ENCODE measurements at places on chromosomes 7 and 10. TPM values are rescaled to one million over a fixed set of nuclear protein-coding genes. Genes with fewer than 3 reads are reported as not detected.

HOXA10 gene
- 7.5 TPM for total RNA-seq

TRRAP gene
- total RNA-seq = 17.8 TPM

NET1 gene
- 82.4 TPM for total RNA-seq

SLC18A3 gene
- total RNA-seq = not detected

NPY4R2 gene
- total RNA-seq = 15.2 TPM

CHAT gene
- not detected for total RNA-seq

NME8 gene
- not detected for total RNA-seq

C10orf143 gene
- total RNA-seq = 1.2 TPM

STAMBPL1 gene
- total RNA-seq = 40.1 TPM

SEMA3D gene
- total RNA-seq = not detected

CRTAC1 gene
- 1.1 TPM for total RNA-seq

LRRC17 gene
- total RNA-seq = 0.22 TPM

NMT2 gene
- 29.1 TPM for total RNA-seq

ELOVL3 gene
- 0.19 TPM for total RNA-seq

CTNNA3 gene
- not detected for total RNA-seq

CDK1 gene
- 91.7 TPM for total RNA-seq

NEUROG3 gene
- total RNA-seq = not detected

OR2A42 gene
- total RNA-seq = not detected

AKR1C4 gene
- 0.30 TPM for total RNA-seq

FXYD4 gene
- not detected for total RNA-seq

FAM25C gene
- total RNA-seq = not detected

TMEM229A gene
- not detected for total RNA-seq

LIPF gene
- not detected for total RNA-seq

IFIT1 gene
- total RNA-seq = 7.0 TPM

MYL10 gene
- not detected for total RNA-seq

WIPF3 gene
- 0.57 TPM for total RNA-seq

ABCB4 gene
- not detected for total RNA-seq

TMEM196 gene
- not detected for total RNA-seq

SLC39A12 gene
- not detected for total RNA-seq

ARHGEF5 gene
- 1.6 TPM for total RNA-seq
